ENCODE measurements at places on chromosomes 16 and 17. TPM values are rescaled to one million over a fixed set of nuclear protein-coding genes. Genes with fewer than 3 reads are reported as not detected.

GRCh38 chr16:48452991-48453760 lies 68.0 kb upstream of the SIAH1 start:
- peak; percentile 37 for DNase-seq

The LONP2 gene
- 39.8 TPM for total RNA-seq

DNA sequence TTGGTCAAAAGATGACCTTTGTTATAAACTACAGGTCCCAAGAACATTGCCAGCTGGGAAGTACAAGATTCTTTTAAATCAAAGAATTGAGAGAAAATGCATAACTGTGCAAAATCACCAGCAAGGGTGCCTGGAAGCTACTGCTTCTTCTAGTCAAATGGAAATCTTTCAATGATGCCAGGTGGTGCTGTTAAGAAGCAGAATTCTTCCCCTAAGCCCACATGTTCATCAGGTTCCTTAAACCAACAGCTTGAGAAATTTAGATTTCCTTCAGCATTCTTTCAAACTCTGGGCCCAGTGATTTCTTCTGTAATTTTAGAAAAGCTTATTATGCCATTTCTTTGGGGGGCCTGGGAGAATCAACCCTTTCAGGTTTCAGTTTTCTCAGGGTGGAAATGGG lies 207.8 kb upstream of the WSCD1 start:
- DNase-seq = no peak

The ABCA6 gene
- not detected for total RNA-seq

The GP1BA gene
- total RNA-seq = not detected

DNA sequence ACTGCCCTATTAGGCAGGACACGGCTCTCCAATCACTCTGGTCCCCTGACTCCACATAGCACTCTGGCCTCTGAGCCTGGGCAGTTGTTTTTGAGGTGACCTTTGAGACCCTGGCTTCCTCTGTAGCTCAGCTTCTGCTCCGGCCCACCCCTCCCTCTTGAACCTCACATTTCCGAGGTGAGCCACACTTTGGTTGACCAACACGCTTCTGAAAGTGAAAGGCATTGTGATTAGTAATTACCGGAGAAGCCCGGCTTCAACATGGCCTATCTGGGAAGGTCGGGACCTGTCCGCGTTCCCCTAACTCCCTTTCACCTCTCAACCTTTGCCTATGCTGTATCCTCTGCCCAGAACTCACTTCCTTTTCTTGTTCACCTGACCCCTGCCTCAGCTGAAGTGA lies 10.3 kb upstream of the ITGAX start:
- no peak for DNase-seq

- no peak for DNase-seq
These were observed 84.5 kb upstream of the CORO6 start for GRCh38 chr17:29707212-29707571.

The SHCBP1 gene
- total RNA-seq = 47.0 TPM

GRCh38 chr17:74712301-74712700 lies 422 bp downstream of the CD300LF start:
- DNase-seq = no peak

GRCh38 chr16:55274391-55274790 lies 49.6 kb upstream of the IRX6 start:
- DNase-seq = no peak

The ASGR1 gene
- 0.84 TPM for total RNA-seq

The KRT14 gene
- total RNA-seq = not detected

DNA sequence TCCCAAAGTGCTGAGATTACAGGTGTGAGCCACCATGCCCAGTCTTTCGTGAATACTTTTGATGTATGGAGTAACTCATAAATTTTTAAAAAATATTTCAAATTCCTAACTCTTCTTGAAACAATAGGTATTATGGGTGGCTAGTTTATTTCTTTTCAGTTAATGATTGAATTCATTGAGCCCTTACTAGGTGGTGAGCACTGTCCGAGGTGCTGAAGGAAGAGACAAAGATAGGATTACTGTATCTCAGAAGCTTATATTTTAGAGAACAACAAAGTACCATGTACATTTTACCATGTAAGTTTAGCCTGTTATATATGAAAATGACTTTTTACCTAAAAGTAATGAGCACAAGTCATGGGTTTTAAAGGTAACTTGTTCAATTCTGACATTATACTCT lies 418.3 kb downstream of the NPIPA7 start:
- DNase-seq = peak; percentile 38

- DNase-seq = no peak
These were observed 3.1 kb upstream of the ZNF764 start for GRCh38 chr16:30561089-30561816.

- DNase-seq = no peak
These were observed 2.1 kb upstream of the USP32 start for GRCh38 chr17:60393840-60394723.

DNA sequence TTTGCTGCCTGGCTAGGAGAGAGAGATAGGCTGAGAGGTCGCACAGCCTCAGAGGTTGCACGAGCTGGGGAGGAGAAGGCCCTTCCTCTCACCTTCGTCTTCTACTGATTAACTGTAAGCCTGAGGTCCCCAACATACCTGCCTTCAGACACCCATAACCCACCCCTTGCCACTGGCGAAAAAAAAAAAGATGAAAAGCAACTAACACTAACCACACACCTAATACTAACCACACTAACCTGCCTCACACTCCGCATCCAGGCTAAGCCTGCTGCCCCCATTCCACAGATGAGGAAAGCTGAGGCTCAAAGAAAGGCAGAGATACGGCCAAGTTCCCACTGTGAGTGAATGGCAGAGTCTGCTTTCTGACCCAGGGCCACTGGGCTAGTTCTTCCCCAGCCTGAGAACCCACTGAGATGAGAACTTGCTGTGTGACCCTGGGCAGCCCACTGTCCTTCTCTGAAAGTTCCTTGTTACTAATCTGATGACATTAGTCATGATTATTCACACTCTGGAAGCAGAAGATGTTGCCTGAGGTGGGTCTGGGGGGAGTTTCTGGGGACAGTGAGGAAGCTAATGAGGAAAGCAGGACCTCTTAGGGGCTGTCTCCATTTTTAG lies 4.6 kb downstream of the IL21R start:
- DNase-seq = no peak

Measured in SJCRH30 (cell line).